ENCODE measurements at places on chromosomes 7 and 10.

DNA sequence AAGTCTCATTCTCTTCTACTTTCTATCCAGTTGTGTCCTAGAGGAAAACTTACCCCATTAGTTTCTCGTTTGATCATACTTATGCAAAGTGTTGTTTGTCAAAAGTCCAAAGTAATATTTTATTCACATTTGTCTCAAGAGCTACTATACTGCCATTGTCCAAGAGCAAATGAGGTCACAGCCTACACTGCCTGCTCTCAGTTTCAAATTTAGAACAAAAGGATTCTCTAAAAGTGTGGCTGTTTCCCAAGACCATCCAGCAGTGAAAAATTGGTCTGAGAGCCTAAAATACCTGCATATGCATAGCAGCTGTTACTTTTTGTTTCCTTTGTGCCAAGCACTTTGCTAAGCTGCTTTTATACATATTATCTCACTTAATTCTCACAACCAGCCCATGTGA is 439.5 kb upstream of the NFE2L3 start:
- no peak for DNase-seq

GRCh38 chr10:122828716-122829255 is 16.9 kb downstream of the CUZD1 start:
- no peak for DNase-seq

- DNase-seq = no peak
Observed at GRCh38 chr7:156676263-156676662, 35.7 kb downstream of the RNF32 start.

DNA sequence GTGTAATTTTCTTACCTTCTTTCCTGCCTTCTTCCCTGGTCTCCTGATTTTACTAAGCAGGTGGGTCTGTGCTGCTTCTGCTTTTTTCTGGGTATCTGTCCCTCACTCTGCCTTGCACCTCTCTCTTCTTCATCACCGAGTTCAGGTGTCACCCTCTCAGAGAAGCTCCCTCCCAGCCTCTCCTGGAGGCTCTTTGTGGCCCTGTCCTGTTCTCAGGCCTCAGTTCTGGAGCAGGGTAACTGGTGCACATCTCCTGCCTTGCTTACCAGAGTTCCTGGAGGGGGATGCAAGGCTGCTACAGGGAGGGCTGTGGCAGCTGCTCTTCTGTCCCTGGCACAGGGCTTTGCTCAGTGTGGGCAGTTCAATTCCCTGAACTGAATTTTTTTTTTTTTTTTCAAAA is 66.1 kb downstream of the RBM33 start:
- no peak for DNase-seq

- no peak for DNase-seq
Observed at GRCh38 chr7:40546616-40547501, 412.1 kb downstream of the SUGCT start.

- no peak for DNase-seq
Observed at GRCh38 chr10:105121743-105122142, 480.7 kb downstream of the SORCS3 start.

DNA sequence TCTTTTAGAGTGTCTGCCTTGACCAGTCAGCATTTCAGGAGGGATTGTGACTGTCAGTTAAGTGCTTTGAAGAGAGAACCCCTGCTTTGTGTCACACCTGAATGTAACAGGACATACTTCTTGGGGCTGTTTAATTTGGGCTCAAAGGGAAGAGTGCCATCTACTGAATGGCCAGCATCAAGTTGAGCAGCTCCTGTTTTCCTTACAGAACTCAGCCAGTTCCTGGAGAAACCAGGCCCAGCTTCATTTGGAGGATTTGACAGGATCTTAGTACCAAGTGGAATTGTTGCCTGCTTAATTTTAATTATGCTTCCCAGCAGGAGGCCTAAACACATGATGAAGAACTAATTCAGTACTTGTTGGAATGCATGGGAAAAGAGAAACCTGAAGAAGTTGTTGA is 8.3 kb downstream of the ADD3 start:
- no peak for DNase-seq

DNA sequence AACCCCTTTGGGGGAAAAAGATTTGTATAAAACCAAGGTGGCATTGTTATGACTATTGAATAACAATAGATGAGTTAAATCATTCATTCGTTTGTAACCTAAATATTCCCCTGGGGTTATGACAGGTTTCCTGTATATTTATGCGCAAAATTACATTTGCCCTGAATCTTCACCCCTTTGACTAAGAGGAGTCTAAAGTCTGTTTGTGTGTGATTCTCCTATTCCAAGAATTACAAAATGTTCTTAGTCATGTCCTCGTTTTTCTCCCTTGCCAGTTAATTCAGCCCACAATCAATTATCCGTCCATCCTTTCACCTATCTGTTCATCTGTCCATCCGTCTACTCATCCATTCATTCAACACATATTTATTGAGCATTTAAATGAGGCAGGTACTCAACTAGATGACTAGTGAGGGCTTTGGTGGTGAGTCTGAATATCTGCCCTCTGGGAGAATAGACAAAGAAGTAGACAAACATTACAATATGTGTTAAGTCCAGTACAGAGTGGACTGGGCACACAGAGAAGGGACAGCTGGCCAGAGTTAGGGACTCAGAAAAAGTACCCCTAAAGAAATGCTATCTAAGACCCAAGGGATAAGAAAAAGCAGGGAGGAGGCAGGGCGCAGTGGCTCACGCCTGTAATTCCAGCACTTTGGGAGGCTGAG is 35.6 kb upstream of the TCF7L2 start:
- no peak for DNase-seq

- no peak for DNase-seq
Observed at GRCh38 chr7:712381-713138, 13.9 kb upstream of the DNAAF5 start.

DNA sequence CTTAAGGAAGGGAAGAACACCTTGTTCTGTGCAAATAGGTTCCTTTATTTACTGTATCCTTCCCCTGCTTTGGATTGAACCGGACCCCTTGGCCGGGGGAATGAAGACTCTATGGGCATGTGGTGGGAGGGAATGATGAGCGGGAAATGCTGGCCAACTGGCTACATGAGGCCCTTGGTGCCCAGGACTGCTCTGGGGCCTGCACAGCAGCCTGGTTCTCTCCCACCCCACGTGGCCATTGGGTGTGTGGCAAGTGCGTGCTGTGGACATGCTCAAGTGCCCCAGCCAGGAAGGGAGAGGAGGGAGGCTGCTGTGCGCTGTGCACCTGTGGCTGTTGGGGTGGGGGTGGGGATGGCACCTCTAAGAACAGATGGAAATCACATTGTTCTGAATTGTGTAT is 917.0 kb upstream of the GHITM start:
- no peak for DNase-seq

DNA sequence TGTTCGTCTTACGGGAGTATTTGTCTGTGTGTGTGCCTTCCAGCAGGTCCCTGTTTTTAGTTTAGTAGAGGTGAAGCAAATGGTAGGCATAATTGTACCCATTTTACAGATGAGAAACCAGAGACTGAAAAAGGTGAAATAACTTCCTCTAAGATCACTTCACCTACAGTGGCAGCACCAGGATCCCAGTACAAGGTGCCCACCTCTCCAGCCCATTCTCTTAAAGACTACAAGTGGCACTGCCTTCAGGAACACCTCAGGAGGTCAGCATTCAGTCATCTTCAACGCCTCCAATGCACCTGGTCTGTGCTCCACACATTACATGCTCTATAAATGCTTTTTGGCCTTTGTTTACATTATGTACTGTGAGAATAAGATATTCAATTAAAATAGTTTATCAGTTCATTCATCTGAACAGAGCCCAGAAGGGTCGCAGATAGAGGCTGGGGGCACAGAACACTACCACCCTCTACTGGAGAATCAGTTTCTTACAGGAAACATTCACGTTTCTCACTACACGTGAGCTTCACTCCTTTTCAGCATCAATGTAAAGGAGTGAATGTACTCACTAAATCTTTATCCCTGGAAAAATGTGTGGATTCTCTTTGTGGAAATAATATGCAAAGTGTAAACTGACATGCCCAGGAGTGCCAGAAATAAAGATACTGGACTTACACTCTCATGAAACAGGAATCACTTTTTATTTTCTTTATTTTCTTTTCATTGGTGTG is 45.5 kb upstream of the ABLIM1 start:
- no peak for DNase-seq

- DNase-seq = no peak
Observed at GRCh38 chr7:142063551-142064442, 47.7 kb upstream of the MGAM2 start.
